Kidney glomerular epithelial cell (primary cell): ENCODE measurements at places on chromosomes 1 and 21.

- no peak for DNase-seq
Observed at GRCh38 chr1:53450225-53450624, 9.0 kb upstream of the DMRTB1 start.

DNA sequence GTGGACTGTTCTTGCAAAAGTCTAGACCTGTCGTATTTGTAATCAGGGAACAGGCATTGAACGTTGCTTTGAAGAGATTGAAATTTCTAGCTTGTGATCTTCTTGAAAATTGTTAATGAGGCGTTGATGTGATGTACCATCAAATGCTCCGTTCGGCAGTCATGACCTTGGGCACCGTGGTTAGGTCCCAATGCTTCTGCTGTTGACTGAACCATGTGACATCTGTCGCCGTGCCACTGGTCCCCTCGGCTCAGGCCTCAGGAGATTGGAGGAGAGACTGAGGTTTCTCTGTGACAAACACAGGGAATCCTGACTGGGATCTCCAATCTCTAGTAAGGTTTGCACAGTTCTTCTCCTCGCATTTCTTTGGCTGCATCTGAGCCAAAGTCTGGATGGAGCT is 18.1 kb upstream of the KCNAB2 start:
- DNase-seq, result no peak

DNA sequence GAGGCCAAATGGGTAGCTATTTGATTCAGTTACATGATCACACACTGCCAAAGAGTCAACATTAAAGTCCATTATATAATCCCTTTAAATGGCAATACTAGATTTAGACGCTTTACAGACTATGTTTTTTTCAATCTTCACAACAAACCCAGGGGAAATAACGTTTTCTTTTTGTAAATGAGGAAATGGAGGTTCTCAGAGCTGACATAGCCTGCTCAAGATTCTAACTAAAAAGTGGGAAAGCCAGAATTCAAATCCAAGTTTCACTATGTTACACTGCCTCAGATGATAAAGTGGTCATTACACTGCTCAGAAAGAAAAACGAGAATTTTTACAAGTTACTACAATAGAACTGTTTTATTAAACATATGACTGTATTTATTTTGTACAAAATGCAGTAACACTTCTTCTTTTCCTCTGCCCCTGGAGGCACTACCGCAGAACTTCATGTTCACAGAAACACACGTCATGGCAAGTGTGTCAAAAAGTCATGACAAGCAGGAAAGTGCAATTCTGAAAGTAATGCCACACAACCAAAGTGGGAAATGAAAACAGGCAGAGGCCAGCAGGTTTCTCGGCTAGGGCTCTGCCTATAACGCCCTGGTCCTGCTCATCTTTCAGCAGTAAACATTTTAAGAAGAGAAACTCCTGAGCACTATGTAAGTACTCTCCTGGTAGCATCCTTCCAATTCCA is 19.0 kb downstream of the THEMIS2 start:
- DNase-seq, result no peak

- DNase-seq, result peak; percentile 66
Observed at GRCh38 chr1:29711582-29712283, 475.4 kb downstream of the PTPRU start.

DNA sequence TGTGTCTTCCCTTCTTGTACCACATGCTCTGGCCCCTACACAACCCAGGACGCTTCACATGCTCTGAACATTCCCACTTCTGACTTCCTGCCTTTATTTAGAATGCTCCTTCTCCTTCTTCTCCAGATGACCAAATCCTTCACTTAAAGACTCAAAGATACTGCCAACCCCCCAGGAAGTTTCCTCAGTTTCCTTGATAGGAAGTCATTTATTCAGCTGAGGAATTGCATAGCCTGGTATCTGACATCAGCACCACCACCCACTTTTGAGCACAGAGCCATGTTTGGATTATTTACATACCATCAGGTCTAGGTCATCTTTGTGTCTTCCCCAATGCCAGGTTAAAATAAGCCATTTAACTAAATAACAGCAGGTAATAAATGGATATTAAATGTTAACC is 42.4 kb downstream of the GFI1 start:
- DNase-seq, result peak; percentile 6

- DNase-seq, result no peak
Observed at GRCh38 chr1:235739631-235740030, 90.0 kb upstream of the GNG4 start.

GRCh38 chr1:228968891-228969606 is 233.8 kb downstream of the RHOU start:
- no peak for DNase-seq

GRCh38 chr1:229001467-229002011 is 266.3 kb downstream of the RHOU start:
- no peak for DNase-seq

- no peak for DNase-seq
Observed at GRCh38 chr21:31937303-31937702, 64.5 kb downstream of the HUNK start.

DNA sequence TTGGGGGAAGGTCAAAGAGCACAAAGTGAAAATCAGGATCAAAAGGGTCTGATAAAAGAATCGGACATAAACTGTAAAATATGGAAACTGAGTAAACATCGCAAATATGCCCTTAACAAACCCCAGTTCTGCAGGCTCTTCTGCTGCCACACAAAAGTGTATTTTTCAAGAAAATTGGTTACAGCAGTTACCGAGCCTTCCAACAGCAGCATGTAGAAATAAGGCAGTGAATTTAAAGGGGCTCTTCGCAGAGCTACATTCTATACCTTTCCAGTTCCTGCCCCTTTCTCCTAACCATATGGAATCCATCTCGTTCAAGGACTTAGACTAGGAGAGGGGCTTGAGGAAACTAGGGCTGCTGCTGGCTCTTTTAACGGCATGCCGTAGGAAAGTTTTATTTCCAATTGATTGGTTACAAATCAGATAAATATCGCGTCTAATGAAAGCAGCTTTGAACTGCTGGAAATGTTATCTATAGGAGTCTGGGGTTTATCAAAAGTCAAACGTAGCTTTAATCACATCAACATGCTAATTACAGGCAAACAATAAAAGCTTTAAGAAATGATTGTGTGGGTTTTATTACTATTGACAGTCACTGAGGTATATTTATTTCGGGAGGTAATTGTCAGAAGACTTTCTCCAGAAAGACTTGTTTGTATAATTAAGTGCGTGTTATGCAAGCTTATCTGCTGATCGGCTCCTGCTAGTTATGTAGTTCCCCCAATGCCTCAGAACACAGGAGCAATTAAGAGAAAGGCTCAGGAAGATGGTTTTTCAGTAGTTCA is 59.1 kb downstream of the GORAB start:
- no peak for DNase-seq

DNA sequence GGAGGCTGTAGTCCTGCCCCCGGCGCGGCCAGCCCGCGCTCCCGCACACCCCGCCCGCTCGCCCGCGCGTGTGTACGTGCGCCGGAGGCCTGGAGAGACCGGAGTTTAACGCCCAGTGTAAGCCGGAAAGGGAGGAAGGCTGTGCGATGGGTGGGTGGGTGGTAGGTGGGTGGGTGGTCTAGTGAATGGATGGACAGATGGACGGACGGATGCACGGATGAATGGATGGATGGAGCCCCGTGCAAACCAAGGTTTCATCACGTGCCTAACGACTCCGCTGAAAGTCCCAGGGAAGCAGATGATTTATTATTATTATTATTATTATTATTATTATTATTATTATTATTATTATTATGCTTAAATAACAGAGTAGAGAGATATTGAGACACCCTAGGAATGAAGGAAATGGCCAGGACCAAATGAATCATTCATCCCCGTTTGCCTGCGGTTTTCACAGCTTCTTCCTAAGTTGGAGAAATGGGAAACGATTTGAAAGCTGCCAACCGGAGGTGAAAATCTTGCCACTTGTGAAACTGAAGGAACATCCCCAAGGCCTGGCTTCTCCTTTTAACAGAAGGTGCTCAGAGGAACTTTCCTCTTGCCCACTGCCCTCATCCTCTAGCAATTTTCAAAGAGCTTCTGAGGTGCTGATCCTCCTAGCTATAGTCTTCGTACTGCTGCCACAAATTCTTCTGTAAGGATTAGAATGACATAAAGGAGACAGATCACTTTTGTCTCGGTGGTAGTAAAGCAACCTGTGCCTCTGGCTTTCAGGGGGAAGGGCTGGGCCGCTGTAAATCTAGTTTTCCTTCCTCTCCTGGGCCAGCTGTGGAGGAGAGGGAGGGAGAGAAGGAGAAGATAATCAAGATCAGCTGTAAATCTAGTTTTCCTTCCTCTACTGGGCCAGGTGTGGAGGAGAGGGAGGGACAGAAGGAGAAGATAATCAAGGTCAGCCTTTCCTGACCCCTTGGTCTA is 648 bp upstream of the RGS7 start:
- no peak for DNase-seq

GRCh38 chr21:45366931-45367401 is 38.0 kb upstream of the COL18A1 start:
- DNase-seq, result peak; percentile 94

GRCh38 chr1:15406614-15407559 is 2.8 kb upstream of the EFHD2 start:
- DNase-seq, result peak; percentile 11

DNA sequence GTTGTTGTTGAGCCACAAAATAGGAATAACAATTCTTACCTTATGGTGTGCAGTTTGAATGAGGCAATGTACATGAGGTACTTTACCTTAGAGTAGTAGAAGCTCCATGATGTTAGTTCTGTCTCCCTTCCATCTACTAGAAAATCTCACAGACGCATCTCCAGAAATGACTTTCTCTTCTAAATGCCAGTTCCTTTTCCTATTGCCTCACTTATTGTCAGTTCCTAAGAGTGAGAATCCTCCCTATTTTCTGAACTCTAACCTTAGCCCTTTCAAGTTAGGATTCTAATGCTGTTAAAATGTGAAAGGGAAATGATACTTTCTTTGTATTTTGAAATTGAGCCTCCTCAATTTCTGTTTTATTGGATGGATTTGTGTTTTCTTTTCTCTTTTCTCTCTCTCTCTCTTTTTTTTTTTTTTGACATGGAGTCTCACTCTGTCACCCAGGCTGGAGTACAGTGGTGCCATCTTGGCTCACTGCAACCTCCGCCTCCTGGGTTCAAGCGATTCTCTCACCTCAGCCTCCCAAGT is 18.6 kb upstream of the MAPKAPK2 start:
- no peak for DNase-seq

- DNase-seq, result no peak
Observed at GRCh38 chr1:157400766-157401165, 151.5 kb downstream of the FCRL5 start.

- DNase-seq, result no peak
Observed at GRCh38 chr21:33578959-33579542, 9.4 kb downstream of the DONSON start.

DNA sequence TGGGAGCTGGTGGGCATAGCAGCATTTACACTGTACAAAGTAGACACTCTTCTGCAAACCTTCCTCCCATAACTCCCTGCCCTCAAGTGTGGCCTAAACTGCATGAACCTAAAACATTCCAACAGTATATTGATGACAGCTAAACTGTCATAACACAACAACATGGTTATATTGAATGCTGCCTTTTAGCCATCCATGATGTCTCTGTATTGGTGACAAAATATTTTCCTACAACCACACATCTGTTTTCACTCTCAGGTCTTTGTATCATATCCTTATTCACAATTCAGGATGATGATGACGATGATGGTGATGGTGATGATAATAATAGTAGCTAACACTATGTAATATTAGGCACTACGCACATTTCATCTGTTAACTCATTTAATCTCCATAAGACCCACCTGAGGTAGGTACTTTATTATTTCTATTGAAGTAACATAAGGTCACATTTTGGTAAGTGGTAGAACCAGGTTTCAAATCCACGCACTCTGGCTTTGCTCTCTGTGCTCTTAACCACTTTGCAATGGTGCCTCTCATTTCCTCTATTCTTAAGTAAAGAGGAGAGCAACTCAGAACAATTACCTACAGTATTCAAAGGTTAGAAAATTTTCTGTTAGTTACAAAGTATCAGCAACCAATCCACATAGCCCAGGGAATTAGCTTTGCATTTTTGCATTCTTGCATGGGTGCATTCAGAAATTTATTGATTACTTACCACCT is 185.1 kb upstream of the LMO4 start:
- DNase-seq, result no peak

DNA sequence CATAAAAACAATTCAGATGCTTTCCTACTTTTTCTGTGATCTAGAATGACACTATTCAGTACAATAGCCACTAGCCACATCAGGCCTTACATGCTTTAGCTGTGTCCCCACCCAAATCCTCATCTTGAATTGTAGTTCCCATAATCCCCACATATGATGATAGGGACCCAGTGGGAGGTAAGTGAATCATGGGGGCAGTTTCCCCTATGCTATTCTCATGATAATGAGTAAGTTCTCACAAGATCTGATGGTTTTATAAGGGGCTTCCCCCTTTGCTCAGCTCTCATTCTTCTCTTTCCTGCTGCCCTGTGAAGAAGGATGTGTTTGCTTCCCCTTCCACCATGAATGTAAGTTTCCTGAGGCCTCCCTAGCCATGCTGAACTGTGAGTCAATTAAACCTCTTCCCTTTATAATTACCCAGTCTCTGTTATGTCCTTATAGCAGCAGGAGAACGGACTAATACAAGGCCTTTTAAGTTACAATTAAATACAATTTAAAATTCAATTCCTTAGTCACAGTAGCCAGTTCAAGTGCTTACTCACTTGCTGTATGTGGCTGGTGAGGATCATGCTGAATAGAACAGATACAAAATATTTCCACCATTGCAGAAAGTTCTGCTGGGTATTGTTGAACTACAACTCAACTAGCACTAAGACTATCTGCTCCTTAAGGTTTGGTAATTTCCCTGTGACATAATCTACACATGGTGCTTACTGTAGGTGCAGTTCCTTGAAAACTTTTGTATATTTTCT is 106.7 kb downstream of the SCMH1 start:
- no peak for DNase-seq

DNA sequence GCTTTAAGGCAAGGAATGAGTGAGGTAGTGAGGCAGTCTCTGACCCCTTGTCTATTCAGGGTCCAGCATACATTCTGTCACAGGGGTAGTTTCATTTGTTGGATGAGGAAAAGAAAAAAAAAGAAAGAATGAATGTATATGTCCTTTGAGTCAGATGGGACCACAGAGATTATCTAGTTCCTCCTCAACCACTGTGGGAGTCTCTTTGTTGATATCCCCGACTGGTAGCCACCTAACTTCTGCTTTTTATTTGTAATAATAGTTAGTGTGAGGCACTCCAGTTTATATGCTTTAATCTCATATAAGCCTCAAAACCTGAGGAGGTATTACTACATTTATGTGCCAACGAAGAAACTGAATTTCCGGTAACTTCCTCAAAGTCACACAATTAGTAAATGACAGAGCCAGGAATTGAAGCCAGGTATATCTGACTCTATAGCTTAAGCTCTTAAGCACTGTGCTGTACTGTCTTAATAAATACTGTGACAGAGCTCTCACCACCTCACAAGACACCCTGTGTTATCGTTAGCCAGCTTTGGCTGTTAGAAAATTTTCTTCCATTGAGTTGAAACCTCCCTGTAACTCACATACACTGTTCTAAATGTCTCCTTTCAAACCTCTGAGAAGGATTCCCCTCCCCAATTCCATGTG is 82.2 kb downstream of the MDM4 start:
- no peak for DNase-seq

- DNase-seq, result no peak
Observed at GRCh38 chr1:2271211-2271721, 43.1 kb downstream of the SKI start.
